Upper lobe of right lung (tissue), 1 donor: ENCODE measurements at places on chromosomes 16 and 17. TPM values are rescaled to one million over a fixed set of nuclear protein-coding genes. Genes with fewer than 3 reads are reported as not detected.

- no peak for DNase-seq
- H3K27ac ChIP-seq: no peak overlapping the region
- no peaks in the 10 kb centered on the region for H3K27me3 ChIP-seq
- H3K36me3 ChIP-seq: no peaks in the 10 kb centered on the region
- H3K4me3 ChIP-seq: no peak overlapping the region
- H3K4me1 ChIP-seq: no peaks in the 10 kb centered on the region
These were observed 171.0 kb downstream of the RBFOX1 start for GRCh38 chr16:7503666-7504065.

- H3K4me1 ChIP-seq: no peaks in the 10 kb centered on the region
- no peak overlapping the region for H3K4me3 ChIP-seq
- no peak overlapping the region for H3K27ac ChIP-seq
- H3K36me3 ChIP-seq: no peaks in the 10 kb centered on the region
- DNase-seq: no peak
These were observed 456.2 kb upstream of the CDH5 start for GRCh38 chr16:65910291-65910690.

GRCh38 chr17:17957584-17957916 lies 14.7 kb downstream of the TOM1L2 start:
- H3K36me3 ChIP-seq: no peaks in the 10 kb centered on the region
- DNase-seq: no peak
- peaks cover 34% of the 10 kb centered on the region for H3K4me1 ChIP-seq
- peak overlapping the region; percentile 70 for H3K27ac ChIP-seq
- H3K27me3 ChIP-seq: no peaks in the 10 kb centered on the region
- H3K4me3 ChIP-seq: no peak overlapping the region

DNA sequence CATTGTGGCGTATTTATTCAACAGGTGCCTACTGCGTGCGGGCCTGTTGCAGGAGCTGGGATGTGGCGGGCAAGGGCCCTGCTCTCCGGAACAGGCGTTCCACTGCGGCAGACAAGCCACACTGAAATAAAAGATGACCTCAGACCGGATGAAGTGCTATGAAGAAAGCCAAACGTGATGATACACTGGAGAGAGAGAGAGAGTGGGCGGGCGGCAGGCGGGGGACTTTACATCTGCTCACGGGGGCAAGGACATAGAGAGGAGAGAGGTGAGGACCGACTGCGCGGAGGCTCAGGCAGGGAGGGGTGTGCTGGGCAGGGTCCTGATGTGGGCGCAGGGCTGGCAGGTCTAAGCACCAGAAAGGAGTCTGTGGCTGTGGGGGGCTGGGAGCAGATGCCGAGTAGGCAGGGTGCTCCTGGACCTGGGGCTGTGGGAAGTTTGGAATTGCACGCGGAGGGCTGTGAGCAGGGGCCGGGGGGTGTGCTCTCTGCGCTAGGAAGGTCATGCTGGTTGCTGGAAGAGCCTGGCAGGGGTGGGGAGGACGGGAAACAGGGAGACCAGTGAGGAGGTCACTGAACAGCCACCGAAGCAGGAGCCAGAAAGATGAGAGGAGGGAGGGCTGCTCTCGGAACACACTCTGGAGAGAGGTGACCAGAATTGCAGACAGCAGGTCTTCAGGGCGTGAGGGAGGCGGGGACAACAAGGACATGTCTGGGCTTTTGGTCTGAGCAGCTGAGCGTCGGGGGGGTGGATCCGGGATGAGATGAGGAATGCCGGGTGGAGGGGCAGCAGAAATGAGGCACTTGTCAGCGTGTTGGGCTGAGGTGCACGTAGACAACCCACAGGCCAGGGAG lies 9.9 kb downstream of the MXRA7 start:
- no peaks in the 10 kb centered on the region for H3K27me3 ChIP-seq
- H3K4me1 ChIP-seq: peaks cover 48% of the 10 kb centered on the region
- peak overlapping the region; percentile 82 for H3K27ac ChIP-seq

DNA sequence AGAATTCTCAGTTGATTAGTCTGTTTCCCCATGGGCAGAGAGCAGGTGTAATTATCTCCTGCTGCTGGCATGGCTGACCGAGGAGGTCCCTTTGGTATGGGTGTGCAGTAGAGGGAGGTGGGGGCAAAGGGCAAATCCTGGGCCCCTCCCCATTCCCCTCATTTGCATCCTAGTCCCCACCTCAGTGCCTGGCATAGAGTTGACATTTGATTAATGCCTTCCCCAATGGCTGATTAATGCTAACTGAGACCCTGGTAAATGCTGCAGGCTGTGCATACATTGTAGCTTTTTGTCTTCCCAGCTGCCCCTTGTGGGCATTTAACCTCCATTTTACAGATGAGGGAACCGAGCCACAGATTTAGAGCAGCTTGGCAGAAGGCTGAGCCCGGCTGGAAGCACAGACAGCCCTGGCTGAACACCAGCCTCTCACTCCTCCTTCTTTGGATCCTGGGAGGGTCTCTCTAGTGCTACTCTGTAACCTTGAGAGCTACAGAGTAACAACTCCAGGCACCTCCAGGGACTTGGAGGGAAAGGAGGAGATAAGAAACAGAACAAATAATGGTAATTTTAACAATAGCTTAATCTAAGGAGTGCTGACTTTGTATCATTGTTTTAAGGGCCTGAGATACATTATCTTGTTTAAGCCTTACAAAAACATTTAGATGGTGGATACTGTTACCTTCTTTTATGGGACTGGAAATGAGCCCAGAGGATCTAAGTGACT lies 5.1 kb downstream of the PLCG2 start:
- peaks cover 13% of the 10 kb centered on the region for H3K4me1 ChIP-seq
- no peak for DNase-seq
- H3K4me3 ChIP-seq: no peak overlapping the region
- H3K27ac ChIP-seq: no peak overlapping the region
- peaks cover 4% of the 10 kb centered on the region for H3K36me3 ChIP-seq
- no peaks in the 10 kb centered on the region for H3K27me3 ChIP-seq

DNA sequence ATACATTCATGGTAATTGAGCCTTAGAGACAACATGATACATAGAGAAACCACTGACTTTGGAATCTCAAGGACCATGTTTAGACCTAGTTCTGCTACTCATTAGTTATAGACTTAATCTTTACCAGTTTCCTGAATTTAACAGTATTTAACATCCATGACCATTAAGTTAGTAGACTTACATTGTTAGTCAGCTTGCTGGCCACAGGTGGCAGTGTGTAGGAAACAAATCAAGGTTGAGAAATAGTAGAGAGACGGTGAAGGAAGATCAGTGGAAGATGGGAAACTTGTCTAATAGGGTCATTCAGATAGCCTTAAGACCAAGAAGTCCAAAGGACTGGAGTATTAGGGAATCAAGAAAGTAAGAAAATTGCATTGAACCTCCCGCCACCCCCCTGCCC lies 31.0 kb downstream of the OMG start:
- no peak for DNase-seq
- no peak overlapping the region for H3K4me3 ChIP-seq
- H3K27me3 ChIP-seq: no peaks in the 10 kb centered on the region
- H3K27ac ChIP-seq: no peak overlapping the region
- peaks cover 6% of the 10 kb centered on the region for H3K4me1 ChIP-seq
- peaks cover 28% of the 10 kb centered on the region for H3K36me3 ChIP-seq

GRCh38 chr17:74633326-74633725 lies 9.8 kb upstream of the CD300E start:
- H3K4me3 ChIP-seq: no peak overlapping the region
- H3K36me3 ChIP-seq: no peaks in the 10 kb centered on the region
- peak; percentile 58 for DNase-seq
- H3K4me1 ChIP-seq: no peaks in the 10 kb centered on the region
- H3K27me3 ChIP-seq: peaks cover 22% of the 10 kb centered on the region
- H3K27ac ChIP-seq: no peak overlapping the region

- no peak for DNase-seq
- no peak overlapping the region for H3K4me3 ChIP-seq
- no peaks in the 10 kb centered on the region for H3K27me3 ChIP-seq
These were observed 6.4 kb upstream of the ARL4D start for GRCh38 chr17:43392397-43392796.

The KRTAP3-2 gene
- not detected for total RNA-seq

DNA sequence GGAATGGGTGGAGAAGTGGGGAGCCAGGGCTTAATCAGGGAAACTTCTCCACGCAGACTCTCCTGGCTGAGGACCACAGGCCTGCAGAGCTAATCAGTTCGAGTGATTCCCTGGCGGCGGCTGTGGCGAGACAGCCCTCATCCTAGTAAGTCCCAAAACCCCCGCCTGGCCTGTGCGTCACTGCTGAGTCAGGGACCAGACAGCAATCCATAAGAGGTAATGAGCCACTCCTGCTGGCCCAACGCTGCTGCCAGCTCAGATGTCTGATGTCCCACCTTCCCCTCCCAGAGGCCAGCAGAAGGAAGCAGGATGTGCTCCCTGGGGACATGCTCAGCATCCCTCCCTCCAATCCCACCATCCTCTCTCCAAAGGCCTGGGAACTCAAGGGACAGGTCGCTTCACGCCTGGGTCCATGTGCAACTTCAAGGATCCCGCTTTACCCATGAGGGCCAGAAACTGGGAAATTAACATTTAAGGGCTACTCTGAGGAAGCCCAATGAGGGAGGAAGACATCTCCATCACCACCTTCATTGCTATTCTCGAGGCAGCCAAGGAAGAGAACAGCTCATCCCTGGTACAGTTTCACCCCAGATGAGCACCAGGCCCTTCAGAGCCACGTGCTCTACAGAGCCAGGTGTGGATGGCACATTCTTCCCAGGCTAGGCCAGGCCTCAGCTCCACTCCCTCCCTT lies 7.9 kb downstream of the ACLY start:
- DNase-seq: no peak
- no peaks in the 10 kb centered on the region for H3K27me3 ChIP-seq
- H3K27ac ChIP-seq: no peak overlapping the region
- H3K4me1 ChIP-seq: no peaks in the 10 kb centered on the region

The MEIOB gene
- not detected for total RNA-seq

DNA sequence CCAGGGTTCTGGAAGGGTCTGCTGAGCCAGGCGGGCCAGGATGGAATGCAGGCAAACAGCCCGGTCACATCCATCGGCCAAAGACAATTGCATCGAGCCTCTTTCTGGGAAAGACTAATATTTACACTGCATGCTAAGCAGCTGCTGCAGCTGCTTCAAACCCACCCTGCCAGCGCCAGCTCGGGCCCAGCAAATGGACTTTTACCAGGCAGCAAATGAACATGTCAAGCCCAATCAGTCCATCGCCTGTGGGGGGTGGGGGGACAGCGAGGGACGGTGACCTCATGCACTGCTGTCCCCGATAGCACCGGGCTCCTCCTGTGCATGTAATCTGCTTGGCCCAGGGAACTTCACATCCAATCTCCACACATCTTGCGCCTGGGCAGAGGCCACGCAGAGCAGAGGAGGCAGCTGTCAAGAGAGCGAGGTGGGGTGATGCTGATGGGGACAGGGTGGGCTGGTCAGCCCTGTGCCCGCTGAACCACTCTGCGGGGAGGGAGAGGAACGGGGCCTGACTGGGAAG lies 39.4 kb upstream of the CDH5 start:
- H3K27ac ChIP-seq: no peak overlapping the region
- H3K36me3 ChIP-seq: no peaks in the 10 kb centered on the region
- no peak for DNase-seq
- H3K4me3 ChIP-seq: no peak overlapping the region

DNA sequence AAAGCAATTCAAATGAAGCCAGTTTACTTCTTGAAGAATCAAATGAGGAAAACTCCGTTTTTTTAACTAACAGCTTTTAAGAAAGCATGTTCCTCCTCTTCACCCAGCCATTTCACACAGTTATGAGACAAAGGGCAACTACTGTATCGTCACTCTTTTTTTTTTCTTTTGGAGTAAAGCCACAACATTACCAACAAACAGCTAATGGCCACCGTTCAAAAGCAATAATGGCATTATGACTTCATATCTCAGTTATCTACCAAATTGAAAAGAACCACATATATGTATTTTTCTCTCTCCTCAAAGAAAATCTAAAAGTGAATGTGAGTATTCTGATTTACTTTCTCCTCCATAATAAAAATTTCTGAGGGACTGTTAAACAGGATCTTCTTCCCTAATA lies 14.5 kb downstream of the GRB2 start:
- DNase-seq: no peak
- peaks cover 42% of the 10 kb centered on the region for H3K4me1 ChIP-seq
- peaks cover 4% of the 10 kb centered on the region for H3K36me3 ChIP-seq
- H3K4me3 ChIP-seq: no peak overlapping the region

- peaks cover 82% of the 10 kb centered on the region for H3K36me3 ChIP-seq
- no peak overlapping the region for H3K27ac ChIP-seq
- no peaks in the 10 kb centered on the region for H3K27me3 ChIP-seq
- H3K4me3 ChIP-seq: no peak overlapping the region
- no peaks in the 10 kb centered on the region for H3K4me1 ChIP-seq
These were observed 27.0 kb downstream of the POLR3E start for GRCh38 chr16:22323959-22324786.

DNA sequence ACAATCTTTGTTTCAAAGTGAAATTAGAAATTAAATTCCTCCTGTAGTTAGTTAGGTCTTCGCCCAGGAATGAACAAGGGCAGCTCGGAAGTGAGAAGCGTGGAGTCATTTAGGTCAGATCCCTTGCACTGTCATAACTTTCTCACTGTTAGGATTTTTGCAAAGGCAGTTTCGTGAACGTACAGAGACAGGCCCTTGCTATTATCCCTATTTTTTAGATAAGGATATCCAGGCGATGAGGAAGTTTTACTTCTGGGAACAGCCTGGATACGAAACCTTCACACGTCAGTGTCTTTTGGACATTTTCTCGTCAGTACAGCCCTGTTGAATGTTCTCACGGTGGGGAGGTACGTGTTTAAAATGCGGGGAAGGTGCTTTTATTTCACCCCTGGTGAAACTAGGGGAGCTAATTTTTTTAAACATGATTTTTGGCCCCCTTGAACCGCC lies 318 bp upstream of the RBL2 start:
- peaks cover 20% of the 10 kb centered on the region for H3K4me1 ChIP-seq
- H3K27me3 ChIP-seq: no peaks in the 10 kb centered on the region
- H3K36me3 ChIP-seq: no peaks in the 10 kb centered on the region

DNA sequence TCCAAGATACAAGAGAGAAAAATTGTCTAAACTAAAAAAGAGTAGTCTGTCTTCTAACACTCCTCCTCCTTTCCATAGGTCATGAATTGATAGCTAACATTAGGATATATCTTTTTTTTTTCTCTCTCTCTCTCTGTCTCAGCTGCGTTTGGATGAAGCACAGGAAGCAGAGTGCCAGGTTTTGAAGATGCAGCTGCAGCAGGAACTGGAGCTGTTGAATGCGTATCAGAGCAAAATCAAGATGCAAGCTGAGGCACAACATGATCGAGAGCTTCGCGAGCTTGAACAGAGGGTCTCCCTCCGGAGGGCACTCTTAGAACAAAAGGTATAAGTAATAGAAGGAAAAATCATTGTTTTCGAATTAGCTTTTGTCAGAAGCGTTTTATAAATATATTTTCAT lies 32.9 kb downstream of the ABHD15 start:
- no peaks in the 10 kb centered on the region for H3K27me3 ChIP-seq
- H3K27ac ChIP-seq: no peak overlapping the region
- peaks cover 62% of the 10 kb centered on the region for H3K36me3 ChIP-seq
- DNase-seq: no peak

The TERF2IP gene
- 56.2 TPM for total RNA-seq
